ENCODE measurements at places on chromosomes 3 and 15. TPM values are rescaled to one million over a fixed set of nuclear protein-coding genes. Genes with fewer than 3 reads are reported as not detected.

DNA sequence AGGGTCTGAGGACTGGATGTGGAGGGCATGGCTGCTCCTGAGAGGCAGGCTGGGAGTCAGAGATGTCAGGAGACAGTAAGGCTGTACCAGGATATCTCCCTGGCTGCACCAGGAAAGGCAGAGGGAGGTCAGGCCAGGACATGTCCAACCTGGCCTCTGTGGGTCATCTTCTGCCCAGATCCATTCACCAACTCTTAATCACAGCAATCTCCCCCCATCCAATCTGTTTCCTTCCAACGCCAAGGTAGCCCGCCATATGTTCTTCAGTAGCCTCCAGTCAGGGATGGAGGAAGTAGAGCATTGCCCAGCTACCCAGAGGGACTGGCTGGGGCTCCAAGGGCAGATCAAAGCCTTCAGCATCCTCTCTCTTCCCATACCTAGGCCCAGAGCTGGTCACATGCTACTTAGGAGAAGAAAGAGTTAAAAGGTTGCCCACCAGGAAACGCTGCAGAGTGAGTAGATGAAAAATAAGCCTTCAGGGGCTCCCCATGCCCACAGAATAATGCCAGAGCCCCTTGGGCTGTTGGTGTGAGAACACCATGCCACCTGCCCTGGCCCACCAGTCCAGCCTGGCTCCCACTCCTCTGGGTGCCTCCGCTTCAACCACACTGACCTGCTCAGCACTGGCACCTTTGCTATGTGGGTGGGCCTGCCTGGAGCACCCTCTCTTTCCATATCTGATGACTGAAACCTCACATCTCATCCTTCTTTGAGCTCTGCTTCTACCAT is 176.8 kb downstream of the MEGF11 start:
- no peak for DNase-seq

DNA sequence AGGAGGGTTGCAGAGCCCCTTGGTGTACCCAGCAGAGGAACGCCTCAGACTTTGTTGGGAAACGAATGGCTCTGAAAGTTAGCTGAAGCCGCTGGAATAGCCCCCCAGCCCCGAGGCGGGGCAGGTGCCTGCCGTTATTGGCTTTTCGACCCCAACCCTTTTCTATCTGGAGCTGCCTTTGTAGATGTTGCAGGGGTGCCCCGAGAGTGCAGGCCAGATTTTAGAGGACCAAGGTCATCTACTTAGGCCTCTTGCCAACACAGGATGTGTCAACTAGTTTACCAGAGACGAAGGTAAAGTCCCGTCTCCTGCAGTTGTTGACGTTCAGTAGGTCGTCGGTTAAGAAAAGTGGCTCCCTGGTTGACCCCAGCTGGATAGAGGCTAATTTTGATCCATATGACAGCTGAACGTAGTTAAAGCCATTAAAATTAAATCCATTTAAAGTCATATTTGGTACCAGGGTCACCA is 579 bp upstream of the UBE3A start:
- peak; percentile 48 for DNase-seq

DNA sequence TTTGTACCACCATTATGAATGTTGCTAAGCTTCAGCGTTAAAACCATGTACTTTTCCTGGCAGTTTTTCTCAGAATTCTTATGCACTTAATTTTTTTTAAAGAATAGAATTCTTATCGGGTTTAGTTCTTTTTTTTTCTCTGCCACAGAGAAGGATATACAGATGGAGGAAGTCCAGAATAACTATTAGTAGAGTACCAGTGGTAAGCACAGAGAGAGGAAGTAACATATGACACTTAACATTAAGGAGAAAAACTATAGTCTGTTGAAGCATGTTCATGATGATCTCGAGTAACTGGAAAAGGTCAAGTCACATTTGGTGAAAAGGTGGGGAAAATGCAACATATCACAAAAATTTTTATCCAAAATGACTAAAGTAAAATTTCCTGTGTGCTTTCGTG is 68.9 kb downstream of the RNF13 start:
- DNase-seq, result no peak

DNA sequence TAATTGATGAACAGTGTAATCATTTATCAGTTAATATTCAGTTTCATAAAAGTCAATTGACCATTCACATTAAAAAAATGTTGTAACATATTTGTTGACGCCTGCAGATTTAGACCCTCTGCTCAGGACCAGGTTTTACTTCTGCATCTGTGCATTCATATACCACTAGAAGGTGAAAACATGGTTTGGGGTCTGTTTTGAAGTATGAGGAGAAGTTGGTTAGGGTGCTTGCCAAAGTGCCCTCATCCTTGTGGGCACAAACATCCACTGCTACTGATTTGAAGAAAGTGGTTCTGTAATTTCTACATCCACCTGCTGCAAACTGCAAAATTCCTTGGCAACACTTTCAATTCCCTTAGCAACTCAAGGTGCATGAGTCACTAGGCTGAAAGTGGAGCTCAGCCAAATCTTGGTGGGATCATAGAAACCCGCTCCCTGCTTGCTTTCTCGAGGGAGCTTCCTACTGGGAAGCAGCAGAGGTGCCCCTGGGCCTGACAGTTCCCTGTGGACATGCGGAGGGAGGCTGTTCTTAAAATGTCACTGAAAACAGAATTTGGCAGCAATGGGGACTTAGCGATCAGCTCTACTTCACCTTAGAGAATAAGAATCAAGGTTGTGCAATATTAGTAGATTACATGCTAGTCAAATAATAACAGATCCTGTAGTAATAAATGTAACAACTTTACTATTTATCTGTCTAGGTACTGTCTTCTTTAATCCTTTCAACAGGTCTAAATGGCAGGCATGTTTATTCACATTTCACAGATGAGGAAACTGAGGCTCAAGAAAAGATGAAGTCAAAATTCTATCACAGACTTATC is 301.0 kb upstream of the TBL1XR1 start:
- DNase-seq, result no peak

DNA sequence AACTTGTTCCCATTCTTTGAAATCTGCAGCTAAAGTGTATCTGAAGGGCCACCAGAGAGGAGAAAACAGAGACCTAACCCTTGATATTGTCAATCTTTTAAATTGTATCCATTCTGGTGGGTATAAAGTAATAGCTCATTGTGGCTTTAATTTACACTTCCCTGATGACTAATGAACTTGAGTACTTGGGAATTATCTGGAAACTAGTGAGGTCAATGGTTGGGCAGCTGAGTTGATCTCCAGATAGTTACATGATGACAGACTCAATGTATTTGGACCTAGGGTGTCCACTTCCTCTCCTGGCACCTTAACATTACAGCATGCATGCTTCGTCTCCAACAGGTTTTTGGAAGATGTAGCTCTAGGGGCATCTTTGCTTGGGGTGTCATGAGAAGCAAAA is 195.2 kb downstream of the PDCD6IP start:
- no peak for DNase-seq

- no peak for DNase-seq
Observed at GRCh38 chr3:105997800-105998526, 129.2 kb upstream of the CBLB start.

DNA sequence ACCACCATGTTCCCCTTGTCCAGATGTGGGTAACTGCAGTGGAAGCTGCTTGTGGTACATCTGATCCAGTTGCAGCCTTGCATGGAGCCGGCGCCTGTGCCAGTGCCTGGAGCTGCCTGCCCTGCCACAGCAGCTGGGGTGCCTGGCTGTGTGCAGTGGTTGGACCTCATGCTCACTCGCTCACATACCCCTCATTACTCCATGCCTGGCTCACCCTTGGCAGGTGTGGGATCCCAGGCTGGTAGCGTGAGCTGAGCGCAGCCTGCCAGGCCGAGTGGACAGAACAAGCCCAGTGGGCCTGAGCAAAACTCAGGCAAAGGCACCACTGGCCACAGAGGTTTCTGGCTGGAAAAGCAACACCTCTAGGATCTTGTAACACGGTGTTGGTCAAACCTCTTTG is 35.7 kb downstream of the ROPN1B start:
- DNase-seq, result no peak

DNA sequence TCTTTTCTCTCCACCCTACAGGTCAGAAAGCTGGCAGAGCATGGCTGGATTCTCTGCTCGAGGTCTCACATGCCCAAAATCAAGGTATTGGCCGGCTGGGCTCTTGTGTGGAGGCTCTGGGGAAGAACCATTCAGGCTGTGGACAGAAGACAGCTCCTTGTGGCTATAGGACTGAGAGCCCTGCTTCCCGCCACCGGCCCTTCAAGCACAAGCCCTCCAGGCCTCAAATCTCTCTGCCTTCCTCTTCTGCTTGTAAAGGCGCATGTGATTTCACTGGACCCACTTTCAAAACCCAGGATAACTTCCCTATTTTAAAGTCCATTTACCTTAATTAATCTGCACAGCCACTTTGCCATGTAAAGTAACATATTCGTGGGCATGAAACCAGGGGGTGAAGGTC is 36.2 kb upstream of the MGLL start:
- DNase-seq, result no peak

- no peak for DNase-seq
Observed at GRCh38 chr3:100072326-100073048, 41.8 kb downstream of the FILIP1L start.

DNA sequence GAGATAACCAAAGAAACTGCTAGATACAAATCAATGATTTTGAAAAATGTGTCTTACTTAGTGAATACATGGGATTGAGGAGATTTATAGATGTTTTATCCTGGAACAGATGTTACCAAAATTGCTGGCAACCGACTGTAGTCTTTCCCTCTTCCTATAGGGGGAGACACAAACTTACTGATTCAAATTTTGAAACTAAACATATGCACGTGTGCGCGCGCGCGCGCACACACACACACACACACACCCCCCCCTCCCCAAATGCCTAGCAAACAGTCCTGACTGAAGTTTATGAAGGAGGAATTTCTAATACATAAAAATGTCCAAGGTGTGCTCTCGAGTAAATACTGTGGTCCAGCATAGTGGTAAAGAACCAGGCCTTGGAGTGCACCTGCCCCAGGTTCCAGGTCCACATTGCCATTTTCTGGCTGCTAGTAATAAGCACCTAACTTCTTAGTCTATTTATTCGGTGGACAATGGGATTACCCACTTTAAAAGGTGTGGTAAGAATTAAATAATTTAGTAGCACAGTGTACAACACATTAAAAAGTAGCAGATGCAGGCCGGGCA is 18.5 kb upstream of the C3orf62 start:
- DNase-seq, result peak; percentile 41

- no peak for DNase-seq
Observed at GRCh38 chr3:153484842-153485241, 322.8 kb downstream of the RAP2B start.

DNA sequence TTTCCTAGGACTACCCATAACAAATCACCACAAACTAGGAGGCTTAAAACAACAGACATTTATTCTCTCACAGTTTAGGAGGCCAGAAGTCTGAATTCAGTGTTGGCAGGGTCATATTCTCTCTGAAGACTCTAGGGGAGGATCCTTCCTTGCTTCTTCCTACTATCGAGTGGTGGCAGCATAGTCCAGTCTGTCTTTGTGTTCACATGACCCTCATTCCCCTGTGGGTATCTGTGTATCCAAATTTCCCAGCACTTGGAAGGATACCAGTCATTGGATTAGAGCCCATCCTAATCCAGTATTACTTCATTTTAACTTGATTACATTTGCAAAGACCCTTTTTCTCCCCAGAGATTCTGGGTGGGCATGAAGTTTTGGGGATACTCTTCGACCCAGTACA is 63.8 kb downstream of the GMPS start:
- no peak for DNase-seq

GRCh38 chr15:51172193-51172592 is 77.5 kb upstream of the TNFAIP8L3 start:
- no peak for DNase-seq

Gene GREM1
- total RNA-seq, result not detected

Gene CCDC191
- 7.3 TPM for total RNA-seq

Gene SIN3A
- total RNA-seq, result 103 TPM

Data from OCI-LY7 (cell line).